ENCODE measurements at places on chromosomes 13 and 19. TPM values are rescaled to one million over a fixed set of nuclear protein-coding genes. Genes with fewer than 3 reads are reported as not detected.
A peak's percentile ranks its signal among the peaks of the same experiment; 100 is the strongest.

The PSG3 gene
- polyA plus RNA-seq = not detected

The GJA3 gene
- polyA plus RNA-seq = 0.02 TPM

The POSTN gene
- polyA plus RNA-seq = 9.3 TPM

The SLC25A41 gene
- 0.43 TPM for polyA plus RNA-seq

The PALM3 gene
- polyA plus RNA-seq = 20.6 TPM

DNA sequence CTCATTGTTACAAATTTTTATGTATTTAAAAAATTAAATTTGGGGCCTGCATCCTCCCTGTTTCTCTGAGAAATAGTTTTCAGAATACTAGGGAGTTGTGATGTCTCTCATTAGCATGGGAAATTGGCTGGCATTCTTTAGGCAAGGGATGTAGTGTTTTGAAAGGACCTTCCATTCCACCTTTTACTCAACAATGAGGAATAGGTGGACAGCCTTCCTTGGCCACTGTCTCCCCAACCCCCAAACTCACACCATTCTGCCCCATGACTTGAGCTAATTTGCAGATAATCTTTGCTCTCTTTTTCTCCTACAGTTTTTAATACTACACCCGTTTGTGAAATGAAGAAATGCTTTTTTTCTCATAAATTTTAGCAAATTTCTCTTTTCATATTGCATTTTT is 244.6 kb upstream of the SPRY2 start:
- no peaks in the 10 kb centered on the region for H3K4me1 ChIP-seq
- no peaks in the 10 kb centered on the region for H3K27me3 ChIP-seq
- no peak overlapping the region for H3K27ac ChIP-seq
- no peaks in the 10 kb centered on the region for H3K36me3 ChIP-seq
- H3K4me3 ChIP-seq = no peak overlapping the region

GRCh38 chr19:58558066-58558622 is at the start of gene UBE2M:
UBE2M (minus strand) TSS chr19:58558611; CDS start chr19:58558381, 230 bp downstream.
- DNase-seq = peak; percentile 45
- H3K27me3 ChIP-seq = no peaks in the 10 kb centered on the region
- peaks cover 11% of the 10 kb centered on the region for H3K36me3 ChIP-seq
- H3K27ac ChIP-seq = peak within 1 kb of the TSS; percentile 99

DNA sequence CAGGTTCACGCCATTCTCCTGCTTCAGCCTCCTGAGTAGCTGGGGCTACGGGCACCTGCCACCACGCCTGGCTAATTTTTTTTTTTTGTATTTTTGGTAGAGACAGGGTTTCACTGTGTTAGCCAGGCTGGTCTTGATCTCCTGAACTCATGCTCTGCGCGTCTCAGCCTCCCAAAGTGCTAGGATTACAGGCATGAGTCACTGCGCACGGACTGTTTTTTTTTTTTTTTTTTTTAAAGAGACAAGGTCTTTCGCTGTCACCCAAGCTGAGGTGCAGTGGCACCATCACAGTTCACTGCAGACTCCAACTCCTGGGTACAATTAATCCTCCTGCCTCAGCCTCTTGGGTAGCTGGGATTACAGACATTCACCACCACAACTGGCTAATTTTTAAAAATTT is 8.2 kb upstream of the ADAMTS10 start:
- no peak for DNase-seq
- H3K36me3 ChIP-seq = no peaks in the 10 kb centered on the region
- no peaks in the 10 kb centered on the region for H3K4me1 ChIP-seq
- H3K4me3 ChIP-seq = no peak overlapping the region

- DNase-seq = peak; percentile 69
- no peak overlapping the region for H3K4me3 ChIP-seq
- peaks cover 3% of the 10 kb centered on the region for H3K4me1 ChIP-seq
- no peaks in the 10 kb centered on the region for H3K27me3 ChIP-seq
- H3K27ac ChIP-seq = no peak overlapping the region
These were observed 3.8 kb downstream of the BCAT2 start for GRCh38 chr19:48806818-48807589.

DNA sequence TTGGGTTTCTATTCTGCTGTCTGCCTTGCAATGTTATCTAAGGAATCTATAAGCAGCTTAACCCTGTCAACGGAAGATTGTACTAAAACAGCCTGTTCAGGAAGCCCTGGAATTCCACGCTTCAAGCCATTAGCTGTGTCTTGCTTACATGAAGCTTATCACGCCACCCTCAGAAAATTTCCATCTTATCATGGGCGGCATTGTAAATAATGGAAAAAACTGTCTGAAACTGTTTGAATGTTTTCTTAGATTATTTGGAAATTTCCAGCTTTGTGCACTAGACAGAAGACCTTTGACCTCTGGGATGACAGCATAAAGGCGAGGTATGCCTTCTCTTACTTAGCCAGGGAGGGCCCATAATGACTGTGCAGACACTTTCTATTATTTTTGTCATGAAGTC is 319.7 kb downstream of the KCNRG start:
- H3K4me3 ChIP-seq = no peak overlapping the region
- no peaks in the 10 kb centered on the region for H3K27me3 ChIP-seq
- no peaks in the 10 kb centered on the region for H3K36me3 ChIP-seq
- no peak overlapping the region for H3K27ac ChIP-seq

GRCh38 chr19:53962887-53963431 is at the start of gene CACNG8:
CACNG8 (plus strand) TSS chr19:53962937.
- H3K36me3 ChIP-seq = no peaks in the 10 kb centered on the region
- H3K27ac ChIP-seq = no peak within 1 kb of the TSS

DNA sequence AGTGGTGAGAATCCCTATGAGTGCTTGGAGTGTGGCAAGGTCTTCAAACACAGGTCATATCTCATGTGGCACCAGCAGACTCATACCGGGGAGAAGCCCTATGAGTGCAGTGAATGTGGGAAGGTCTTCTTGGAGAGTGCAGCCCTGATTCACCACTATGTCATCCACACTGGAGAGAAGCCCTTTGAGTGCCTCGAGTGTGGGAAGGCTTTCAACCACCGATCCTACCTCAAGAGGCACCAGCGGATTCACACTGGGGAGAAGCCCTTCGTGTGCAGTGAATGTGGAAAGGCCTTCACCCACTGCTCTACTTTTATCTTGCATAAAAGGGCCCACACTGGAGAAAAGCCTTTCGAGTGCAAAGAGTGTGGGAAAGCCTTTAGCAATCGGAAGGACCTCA is 18.7 kb upstream of the AURKC start:
- peaks cover 43% of the 10 kb centered on the region for H3K36me3 ChIP-seq
- no peak overlapping the region for H3K4me3 ChIP-seq
- peaks cover 3% of the 10 kb centered on the region for H3K4me1 ChIP-seq
- DNase-seq = no peak

- H3K4me3 ChIP-seq = no peak overlapping the region
- DNase-seq = no peak
- H3K36me3 ChIP-seq = no peaks in the 10 kb centered on the region
- no peak overlapping the region for H3K27ac ChIP-seq
These were observed 213.7 kb downstream of the NALCN start for GRCh38 chr13:101202590-101202989.

DNA sequence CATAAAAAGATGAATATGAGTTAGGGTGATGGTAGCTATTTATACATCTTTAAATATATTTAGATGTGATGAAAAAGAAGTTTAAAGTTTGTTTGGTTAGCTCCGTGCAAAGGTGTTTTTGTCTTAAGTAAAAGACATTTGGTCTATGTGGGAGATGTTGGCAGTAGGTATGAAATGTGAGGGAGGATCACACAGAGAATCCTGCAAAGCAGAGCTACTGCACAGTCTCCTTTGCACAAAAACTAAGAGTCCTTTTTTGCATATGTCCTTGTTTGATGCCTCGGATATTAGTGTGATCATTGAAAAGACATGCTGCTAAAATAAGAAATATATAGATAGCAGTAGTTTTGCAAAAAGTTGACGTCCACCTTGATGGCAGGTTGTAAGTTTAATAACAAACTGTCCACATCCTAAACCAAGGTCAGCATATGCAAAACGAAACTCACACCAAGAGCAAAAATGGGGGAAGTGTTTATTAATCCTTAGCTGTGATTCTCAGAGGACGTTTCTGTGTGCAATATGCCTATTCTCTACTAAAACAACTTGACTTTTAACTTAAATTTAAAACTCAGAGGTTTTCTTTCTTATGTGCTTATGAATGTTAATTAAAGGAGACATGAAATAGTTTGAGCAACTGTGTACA is 870.1 kb downstream of the PCDH9 start:
- no peak overlapping the region for H3K27ac ChIP-seq
- DNase-seq = no peak
- no peaks in the 10 kb centered on the region for H3K27me3 ChIP-seq
- no peaks in the 10 kb centered on the region for H3K36me3 ChIP-seq

DNA sequence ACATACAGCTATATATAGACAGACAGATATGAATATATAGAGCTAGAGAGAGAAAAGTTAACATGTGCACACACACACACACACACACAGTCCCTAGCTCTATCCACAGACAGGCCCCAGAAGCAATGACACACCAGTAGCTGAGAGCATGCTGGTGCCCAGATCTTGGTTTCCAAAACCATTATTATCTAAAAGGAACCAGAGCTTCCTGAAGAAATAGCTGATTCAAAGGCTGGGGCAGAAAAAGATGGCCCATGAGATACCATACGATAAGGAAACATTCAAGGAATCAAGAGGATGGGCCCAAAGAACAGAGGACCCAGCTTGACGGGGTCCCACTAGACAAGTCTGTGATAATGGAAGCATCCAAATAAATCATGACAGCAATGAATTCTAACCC is 53.4 kb downstream of the ABCC4 start:
- no peaks in the 10 kb centered on the region for H3K4me1 ChIP-seq
- no peaks in the 10 kb centered on the region for H3K27me3 ChIP-seq
- DNase-seq = no peak
- H3K36me3 ChIP-seq = no peaks in the 10 kb centered on the region
- no peak overlapping the region for H3K4me3 ChIP-seq
- no peak overlapping the region for H3K27ac ChIP-seq

DNA sequence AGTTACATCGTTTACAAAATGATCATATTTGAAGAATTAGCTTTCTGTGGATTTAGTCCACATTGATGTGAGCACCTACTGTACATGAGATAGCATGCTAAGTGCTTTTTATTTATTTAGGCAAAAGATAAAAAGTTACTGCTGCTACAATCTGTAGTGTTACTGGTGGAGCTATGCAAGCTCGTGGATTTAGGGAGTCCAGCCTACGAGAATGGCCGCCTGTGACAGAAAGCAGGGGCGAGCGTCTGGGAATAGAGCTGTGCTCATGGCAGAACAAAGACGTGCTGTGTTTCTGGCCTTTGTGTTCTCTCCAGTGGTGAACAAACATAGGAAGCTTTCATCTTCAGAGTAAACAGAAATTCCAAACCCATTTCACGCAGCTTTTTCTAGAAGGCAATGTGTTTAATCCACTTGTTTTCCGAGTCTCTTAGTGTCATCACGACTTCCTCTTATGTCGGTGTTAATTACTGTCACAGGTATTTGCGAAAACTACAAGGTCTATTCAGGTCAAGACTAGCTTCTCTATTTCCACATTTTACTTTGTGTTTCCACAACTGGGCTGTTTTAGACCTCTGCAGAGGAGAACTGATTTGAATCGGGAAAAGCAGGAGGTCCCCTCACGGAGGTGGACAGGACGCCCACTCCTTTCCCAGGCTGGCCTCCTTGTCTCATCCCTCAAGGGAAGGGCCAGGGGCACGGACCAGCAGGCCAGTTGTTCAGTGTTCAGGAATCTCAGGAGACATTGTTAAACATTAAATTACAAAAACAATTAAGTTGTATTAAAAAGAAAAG is 67.3 kb downstream of the ATP11A start:
- no peak overlapping the region for H3K4me3 ChIP-seq
- H3K27me3 ChIP-seq = no peaks in the 10 kb centered on the region
- H3K4me1 ChIP-seq = peaks cover 15% of the 10 kb centered on the region

DNA sequence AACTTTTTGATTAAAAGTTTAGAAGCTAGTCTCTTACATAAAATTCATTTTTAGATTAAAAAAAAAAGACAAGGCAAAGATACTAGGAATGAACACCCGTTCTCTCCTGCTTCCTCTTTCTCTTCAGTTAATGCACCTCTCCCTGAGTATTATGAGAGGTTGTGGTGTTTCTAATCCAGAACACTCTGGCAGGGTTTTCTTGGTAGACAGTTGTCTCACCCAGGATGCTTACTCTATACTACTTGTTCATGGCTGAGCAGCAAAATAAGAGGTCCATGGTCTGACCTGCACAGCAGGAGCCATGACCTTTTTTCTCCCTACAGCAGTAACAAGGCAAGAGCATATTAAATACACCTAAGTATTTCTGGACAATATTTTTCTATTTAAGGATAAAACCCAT is 62.0 kb downstream of the MICU2 start:
- H3K27me3 ChIP-seq = no peaks in the 10 kb centered on the region
- no peak for DNase-seq
- H3K4me1 ChIP-seq = peaks cover 11% of the 10 kb centered on the region
- no peak overlapping the region for H3K4me3 ChIP-seq

- no peak overlapping the region for H3K4me3 ChIP-seq
- no peak for DNase-seq
- H3K27me3 ChIP-seq = peaks cover 79% of the 10 kb centered on the region
- H3K36me3 ChIP-seq = no peaks in the 10 kb centered on the region
- peaks cover 13% of the 10 kb centered on the region for H3K4me1 ChIP-seq
- H3K27ac ChIP-seq = no peak overlapping the region
These were observed 1.5 kb downstream of the ONECUT3 start for GRCh38 chr19:1754636-1755466.

DNA sequence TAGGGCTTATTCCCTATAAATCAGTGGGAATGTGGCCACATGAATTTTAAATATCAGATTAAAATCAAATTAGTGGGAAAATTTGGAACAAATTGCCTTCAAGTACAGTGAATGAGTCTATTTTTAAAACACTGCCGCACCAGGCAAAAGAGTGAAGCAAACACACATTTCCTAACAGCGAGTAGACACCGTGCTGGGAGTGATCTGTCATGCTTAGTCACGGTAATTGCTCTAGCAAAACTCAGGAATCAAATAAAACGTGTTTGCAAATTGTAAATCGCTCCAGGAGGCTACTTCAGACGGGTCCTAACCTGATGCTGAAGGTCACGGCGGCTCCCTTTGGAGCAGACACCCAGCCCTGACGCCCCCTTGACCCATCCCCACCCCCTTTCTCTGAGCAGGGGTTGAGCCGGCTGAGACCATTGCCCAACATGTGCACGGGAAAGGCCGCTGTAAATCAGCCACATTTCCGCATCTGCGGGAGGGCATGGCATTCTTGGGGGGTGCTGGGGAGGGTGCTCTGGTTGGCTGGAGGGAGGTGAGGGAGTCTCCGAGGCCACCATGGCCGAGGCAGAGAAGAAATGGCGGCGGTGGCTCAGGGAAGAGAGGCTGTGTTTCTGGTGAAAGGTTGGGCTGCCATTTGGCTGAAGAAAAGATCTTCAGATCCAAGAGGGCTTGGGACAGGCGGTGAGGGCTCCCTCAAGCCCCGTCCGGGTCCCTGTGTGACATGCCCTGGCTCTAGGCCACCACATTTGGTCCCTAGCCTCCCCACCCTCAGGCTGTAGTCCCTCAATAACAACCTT is 8.9 kb downstream of the CEBPA start:
- H3K4me1 ChIP-seq = no peaks in the 10 kb centered on the region
- no peak overlapping the region for H3K4me3 ChIP-seq
- H3K27ac ChIP-seq = no peak overlapping the region
- H3K36me3 ChIP-seq = no peaks in the 10 kb centered on the region

- H3K36me3 ChIP-seq = no peaks in the 10 kb centered on the region
- H3K27me3 ChIP-seq = no peaks in the 10 kb centered on the region
- no peak for DNase-seq
- no peaks in the 10 kb centered on the region for H3K4me1 ChIP-seq
- H3K4me3 ChIP-seq = no peak overlapping the region
These were observed 79.7 kb downstream of the EFNB2 start for GRCh38 chr13:106455777-106456176.

GRCh38 chr13:101989798-101990350 is 412.0 kb downstream of the FGF14 start:
- H3K27me3 ChIP-seq = no peaks in the 10 kb centered on the region
- H3K36me3 ChIP-seq = no peaks in the 10 kb centered on the region
- H3K27ac ChIP-seq = no peak overlapping the region
- H3K4me3 ChIP-seq = no peak overlapping the region

- no peak overlapping the region for H3K4me3 ChIP-seq
- no peak for DNase-seq
- H3K27ac ChIP-seq = no peak overlapping the region
- no peaks in the 10 kb centered on the region for H3K36me3 ChIP-seq
- H3K27me3 ChIP-seq = no peaks in the 10 kb centered on the region
These were observed 756.7 kb upstream of the ARGLU1 start for GRCh38 chr13:107324416-107325204.
